Occipital lobe (tissue), 3 donors: ENCODE measurements at places on chromosomes 12 and 14. TPM values are rescaled to one million over a fixed set of nuclear protein-coding genes. Genes with fewer than 3 reads are reported as not detected.

Gene FIGNL2
- 0.47 TPM for total RNA-seq

Gene C14orf132
- total RNA-seq = 72.5 TPM

Gene KRT6C
- total RNA-seq = not detected

Gene MDGA2
- 61.9 TPM for total RNA-seq

Gene SOCS2
- total RNA-seq = 71.4 TPM

Gene SDSL
- 1.6 TPM for total RNA-seq

Gene KRT71
- not detected for total RNA-seq

Gene AGAP2
- 25.6 TPM for total RNA-seq

Gene NFE2
- 0.62 TPM for total RNA-seq

Gene SLC25A47
- not detected for total RNA-seq

Gene CCDC88C
- total RNA-seq = 14.3 TPM

Gene RBP5
- total RNA-seq = not detected

Gene HCAR2
- total RNA-seq = not detected

Gene KCNJ8
- 5.9 TPM for total RNA-seq

Gene FBLN5
- total RNA-seq = 4.1 TPM

Gene C12orf54
- not detected for total RNA-seq

Gene PLD4
- 5.8 TPM for total RNA-seq

Gene HIP1R
- 70.0 TPM for total RNA-seq

Gene BDKRB1
- not detected for total RNA-seq

Gene RHNO1
- 41.5 TPM for total RNA-seq

Gene GALNT16
- 5.5 TPM for total RNA-seq

Gene RPL10L
- not detected for total RNA-seq

Gene DIO3
- total RNA-seq = not detected

Gene RNU6-8
- not detected for total RNA-seq

Gene BEGAIN
- 8.1 TPM for total RNA-seq

Gene DDX51
- 7.6 TPM for total RNA-seq

Gene APOF
- not detected for total RNA-seq

Gene GPRC5D
- not detected for total RNA-seq

Gene PSMB11
- not detected for total RNA-seq

Gene STAT6
- 4.7 TPM for total RNA-seq

Gene AMIGO2
- 8.1 TPM for total RNA-seq

Gene EIF2S3B
- total RNA-seq = 1.9 TPM

Gene KRT77
- not detected for total RNA-seq
